Activated T-cell treated with anti-CD3 and anti-CD28 coated beads for 48 hours (primary cell): ENCODE measurements at places on chromosomes 5 and 9.

DNA sequence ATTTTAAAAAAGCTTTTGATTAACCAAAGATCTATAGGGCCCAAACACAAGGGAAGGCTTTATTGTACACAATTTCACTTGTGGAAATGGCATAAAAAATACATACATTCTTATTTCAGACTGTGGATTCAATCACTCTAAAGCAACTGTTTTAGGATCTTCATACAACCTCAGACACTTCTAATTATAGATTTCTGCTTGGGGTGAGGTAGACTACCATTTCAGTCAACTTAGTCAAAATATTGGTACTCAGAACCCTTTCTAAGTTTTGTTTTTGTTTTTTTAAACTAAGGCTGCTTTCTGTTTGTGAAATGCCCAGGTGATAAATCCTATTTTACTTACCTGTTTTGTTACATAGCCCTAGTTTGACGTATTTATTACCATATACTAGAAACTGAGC lies 284.5 kb upstream of the RASA1 start:
- DNase-seq: no peak

DNA sequence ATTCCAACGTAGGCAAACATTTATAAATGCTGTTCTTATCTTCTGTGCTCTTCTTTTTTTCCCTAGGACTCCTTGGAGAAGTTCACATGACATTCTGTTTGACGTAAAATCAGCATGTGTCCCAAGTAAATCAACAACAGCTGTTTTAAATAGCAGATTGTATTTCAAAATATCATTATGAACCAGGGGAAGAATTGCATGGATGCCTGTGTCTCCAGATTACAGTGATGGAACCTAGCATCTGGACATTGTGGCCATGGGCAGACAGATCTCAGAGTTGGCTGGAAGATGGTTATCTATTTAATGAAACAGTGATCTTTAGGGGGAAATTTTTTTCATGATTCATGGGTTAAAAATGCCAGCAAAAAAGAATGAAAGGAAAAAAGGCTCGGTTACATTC lies 222.0 kb downstream of the MAN2A1 start:
- no peak for DNase-seq

GRCh38 chr9:128553728-128554127 lies 1.3 kb downstream of the SPTAN1 start:
- DNase-seq: no peak

- DNase-seq: no peak
Observed at GRCh38 chr9:23752859-23753258, 73.2 kb downstream of the ELAVL2 start.

DNA sequence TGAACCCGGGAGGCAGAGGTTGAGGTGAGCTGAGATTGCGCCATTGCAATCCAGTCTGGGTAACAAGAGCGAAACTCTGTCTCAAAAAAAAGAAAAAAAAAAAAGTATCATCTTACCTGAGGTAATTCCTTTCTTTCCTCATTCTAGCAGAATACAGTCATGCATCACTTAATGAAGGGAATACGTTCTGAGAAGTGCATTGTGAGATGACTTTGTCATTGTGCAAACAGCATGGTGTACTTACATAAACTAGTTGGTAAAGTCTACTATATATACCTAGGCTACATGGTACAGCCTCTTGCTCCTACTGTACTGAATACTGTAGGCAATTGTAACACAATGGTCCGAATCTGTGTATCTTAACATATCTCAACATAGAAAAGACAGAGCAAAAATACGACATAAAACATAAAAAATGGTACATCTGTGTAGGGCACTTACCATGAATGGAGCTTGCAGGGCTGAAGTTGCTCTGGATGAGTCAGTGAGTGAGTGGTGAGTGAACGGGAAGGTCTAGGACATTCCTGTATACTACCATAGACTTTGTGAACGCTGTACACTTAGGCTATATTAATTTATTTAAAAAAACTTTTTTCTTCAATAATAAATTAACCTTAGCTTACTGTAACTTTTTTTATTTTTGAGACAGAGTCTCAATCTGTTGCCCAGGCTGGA lies 100.4 kb downstream of the GLDC start:
- no peak for DNase-seq

GRCh38 chr5:61304590-61305381 lies 27.3 kb upstream of the ZSWIM6 start:
- DNase-seq: no peak

DNA sequence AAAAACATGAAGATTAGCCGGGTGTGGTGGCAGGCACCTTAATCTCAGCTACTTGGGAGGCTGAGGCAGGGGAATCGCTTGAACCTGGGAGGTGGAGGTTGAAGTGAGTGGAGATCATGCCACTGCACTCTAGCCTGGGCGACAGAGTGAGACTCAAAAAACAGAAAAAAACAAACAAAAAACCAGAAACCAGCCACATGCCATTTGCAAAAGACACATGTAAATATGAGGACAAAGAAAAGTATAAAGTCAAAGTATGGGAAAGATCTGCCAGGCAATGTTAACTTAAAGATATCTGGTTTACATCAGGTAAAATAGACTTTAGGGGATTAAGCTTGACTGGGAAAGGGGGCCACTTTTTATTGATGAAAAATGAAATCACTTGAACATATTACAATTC lies 90.7 kb downstream of the FNBP1 start:
- DNase-seq: no peak

DNA sequence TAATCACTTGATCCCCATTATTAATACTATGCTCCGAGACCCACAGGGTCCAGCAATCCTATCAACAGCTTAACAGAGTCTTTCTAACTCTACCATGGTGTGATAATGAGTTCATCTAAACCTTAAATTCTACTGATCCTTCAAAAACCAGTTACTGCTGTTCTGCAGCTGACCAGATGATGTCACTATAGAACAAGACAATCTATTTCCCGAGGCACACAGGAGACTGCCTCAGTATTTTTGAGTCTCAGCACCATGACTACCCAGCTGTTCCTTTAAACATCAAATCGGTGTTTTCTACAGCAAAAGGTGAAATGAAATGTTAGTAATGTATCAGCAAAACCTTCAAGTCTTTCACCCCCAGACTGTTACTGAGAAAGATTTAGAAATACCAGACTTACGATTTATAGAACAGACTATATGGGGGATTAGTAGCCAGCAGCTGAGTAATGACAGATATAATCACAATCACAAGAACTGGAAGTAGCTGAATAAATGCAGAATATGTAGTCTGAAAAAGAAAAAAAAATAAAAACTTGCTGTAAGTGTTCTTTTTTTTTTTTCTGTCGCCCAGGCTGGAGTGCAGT lies 16.9 kb downstream of the DNAJC18 start:
- no peak for DNase-seq

GRCh38 chr5:98454904-98455303 lies 318.6 kb upstream of the RGMB start:
- no peak for DNase-seq

- no peak for DNase-seq
Observed at GRCh38 chr5:51559339-51559738, 176.1 kb downstream of the ISL1 start.

DNA sequence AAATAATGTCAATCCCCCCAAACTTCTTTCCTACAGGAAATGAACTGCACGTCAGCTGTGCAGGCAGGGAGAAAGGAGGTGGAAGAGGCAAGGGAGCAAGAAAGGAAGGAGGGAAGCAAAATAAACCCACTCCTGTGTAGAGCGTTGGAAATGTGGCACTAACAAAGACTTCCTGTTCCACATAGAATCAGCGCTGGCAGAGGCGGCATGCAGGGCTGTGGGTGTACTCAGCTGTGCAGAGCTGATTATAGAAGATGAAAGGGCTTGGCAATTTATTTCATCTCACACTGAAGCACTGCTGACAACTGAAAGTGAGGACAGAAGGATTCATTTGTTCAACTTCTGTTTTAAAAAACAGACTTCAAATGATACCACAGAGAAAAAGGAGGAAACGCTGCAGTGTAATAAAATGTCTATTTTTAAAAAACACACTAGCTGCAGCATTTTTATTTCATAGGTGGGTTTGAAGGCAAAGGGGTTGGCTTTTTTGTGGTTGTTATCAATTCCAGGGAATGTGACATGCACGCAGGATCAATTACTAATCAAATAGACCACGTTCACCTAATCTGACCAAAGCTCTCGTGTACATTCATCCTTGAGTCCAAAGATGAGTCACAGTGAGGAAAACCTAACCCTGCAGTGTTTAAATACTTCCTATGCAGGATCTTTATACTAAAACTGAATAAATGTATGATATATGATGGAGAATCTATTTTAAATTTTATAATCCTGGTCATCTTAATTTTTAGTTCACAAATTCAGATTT lies 583.5 kb downstream of the ZNF608 start:
- no peak for DNase-seq

DNA sequence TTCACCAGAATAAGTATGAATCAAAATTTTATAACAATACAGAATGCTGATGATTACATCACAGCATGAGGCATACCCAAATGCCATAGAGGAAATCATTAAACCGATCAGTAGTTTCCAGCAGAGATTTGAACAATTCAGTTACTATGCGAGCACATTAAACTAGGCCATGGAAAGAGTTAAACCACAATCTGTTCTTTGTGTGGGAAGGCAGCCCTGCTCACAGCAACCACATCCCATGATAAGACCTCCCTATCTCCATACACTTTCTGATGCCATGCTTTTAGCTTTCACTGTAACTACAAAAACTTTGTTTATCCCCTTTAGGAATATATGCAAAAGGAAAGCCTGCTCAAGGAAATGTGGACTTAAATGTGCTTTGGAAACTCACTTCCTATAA lies 4.5 kb downstream of the NFIB start:
- no peak for DNase-seq

DNA sequence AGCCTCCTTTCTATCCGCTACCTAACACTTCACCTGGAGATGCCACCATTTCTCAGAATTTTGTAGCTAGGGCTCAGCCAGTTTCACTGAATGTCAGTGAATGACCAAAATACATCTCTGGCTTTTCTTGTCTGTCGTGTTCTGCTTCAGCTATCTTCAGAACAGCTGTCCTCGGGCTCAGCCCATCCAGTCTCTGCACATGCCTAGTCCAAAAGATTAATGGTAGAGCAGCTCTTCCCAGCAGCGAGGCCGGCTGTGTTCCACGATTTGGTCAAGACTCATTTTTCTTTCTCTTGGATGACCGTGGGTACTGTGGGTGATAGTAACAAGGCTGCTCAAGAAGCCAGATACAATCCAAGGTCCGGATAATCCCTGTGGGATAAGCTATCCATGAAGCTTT lies 342.8 kb downstream of the GABRG2 start:
- DNase-seq: no peak

DNA sequence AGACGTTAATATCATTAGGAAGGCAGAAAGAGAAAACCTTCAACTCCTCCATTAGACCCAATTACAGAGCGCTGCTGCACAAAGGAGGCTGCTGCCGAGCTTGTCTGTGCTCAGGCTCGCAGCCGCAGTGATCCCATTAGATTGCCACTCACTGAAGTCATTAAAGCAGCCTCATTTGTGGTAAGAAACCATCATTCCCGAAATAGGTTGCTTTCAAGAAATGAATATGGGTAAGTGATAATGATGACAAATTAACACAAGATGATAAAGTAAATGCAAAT lies 137.2 kb downstream of the CAVIN4 start:
- DNase-seq: no peak

DNA sequence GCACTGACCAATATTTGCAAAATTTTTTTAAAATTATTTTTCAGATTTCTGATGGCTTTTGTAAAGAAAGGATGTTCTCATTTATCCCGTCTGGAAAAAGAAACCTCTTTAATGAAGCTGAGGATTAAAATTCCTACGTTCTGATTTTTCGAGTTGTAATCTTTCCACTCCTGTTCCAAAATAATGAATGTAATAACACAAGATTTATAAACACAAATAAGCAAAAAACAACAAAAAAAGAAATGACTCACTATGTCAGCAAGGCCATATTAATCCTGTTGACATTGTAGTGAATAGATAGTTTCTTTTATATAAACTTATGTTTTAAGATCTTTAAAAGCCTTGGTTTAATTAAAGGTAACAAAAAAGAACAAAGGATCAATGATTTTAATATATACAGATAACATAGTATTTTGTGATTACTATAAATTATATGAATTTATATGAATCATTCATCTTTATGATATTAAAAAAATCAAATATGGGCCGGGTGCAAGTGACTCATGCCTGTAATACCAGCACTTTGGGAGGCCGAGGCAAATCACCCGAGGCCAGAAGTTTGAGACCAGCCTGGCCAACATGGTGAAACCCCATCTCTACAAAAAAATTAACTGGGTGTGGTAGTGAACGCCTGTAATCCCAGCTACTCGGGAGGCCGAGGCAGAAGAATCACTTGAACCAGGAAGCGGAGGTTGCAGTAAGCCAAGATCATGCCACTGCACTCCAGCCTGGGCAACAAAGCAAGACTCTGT lies 336.6 kb upstream of the DAB2 start:
- no peak for DNase-seq

GRCh38 chr9:91904588-91905236 lies 45.3 kb downstream of the ROR2 start:
- no peak for DNase-seq

- no peak for DNase-seq
Observed at GRCh38 chr5:56456002-56456401, 222.9 kb upstream of the ANKRD55 start.

GRCh38 chr5:106633825-106634224 lies 1036.9 kb downstream of the EFNA5 start:
- no peak for DNase-seq

DNA sequence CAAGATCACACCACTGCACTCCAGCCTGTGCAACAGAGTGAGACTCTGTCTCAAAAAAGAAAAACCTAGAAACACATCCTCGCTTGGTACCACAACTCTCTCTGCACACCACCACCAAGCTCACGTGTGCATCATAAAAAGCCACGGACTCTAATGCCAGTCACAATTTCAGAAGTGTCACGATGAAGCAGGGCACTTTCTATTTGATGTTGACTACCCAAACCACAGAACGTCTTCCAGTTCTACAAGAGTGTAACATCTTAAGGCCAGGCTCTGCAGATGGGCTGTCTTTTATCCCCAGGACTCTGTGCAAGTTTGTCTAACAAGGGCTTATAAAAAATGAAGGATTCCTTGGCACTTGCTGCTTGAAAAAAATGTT lies 22.9 kb downstream of the GFPT2 start:
- no peak for DNase-seq

DNA sequence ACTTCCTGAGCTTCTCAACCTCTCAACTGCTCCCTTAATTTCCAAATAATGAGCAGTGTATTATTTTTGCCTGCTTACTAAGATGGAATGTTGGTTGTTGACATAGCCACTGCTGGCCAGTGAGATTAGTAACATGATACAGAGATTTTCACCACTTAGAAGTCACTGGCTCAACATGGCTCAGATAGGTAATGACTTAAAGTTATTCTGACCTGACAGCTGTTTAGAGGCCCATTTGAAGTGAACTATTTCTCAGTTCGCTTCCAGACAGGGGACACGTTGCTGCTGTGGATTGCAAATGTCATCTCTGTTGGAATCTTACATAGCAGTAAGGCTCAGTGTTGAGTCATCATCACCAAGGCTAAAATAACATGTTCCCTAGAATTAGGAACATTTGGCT lies 490.2 kb downstream of the TLE4 start:
- DNase-seq: no peak

DNA sequence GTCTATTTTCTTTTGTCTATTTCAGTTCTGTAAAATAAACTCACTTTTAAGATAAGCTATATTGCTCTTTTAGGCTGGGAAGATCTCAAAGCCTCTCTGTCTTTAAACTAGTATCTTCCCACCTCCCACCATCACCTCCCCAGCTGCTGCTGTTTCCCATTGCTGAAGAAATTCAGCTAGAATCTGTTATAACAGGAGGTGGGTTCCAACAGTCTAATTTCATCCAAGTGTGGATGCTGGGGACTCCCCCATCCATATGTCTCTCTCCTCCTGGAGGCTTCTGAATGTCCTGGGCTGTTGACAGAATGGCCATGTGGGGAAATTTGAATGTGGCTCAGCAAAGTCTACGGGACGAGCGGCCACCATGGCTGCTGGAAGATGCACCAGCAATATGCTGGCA lies 301.0 kb downstream of the RASEF start:
- no peak for DNase-seq
